ENCODE measurements at places on chromosomes 5 and 9. TPM values are rescaled to one million over a fixed set of nuclear protein-coding genes. Genes with fewer than 3 reads are reported as not detected.

- DNase-seq = peak; percentile 19
Measured at GRCh38 chr9:12640016-12640587, 53.1 kb upstream of the TYRP1 start.

TRMO gene
- total RNA-seq = 16.6 TPM

TMC1 gene
- not detected for total RNA-seq

DNA sequence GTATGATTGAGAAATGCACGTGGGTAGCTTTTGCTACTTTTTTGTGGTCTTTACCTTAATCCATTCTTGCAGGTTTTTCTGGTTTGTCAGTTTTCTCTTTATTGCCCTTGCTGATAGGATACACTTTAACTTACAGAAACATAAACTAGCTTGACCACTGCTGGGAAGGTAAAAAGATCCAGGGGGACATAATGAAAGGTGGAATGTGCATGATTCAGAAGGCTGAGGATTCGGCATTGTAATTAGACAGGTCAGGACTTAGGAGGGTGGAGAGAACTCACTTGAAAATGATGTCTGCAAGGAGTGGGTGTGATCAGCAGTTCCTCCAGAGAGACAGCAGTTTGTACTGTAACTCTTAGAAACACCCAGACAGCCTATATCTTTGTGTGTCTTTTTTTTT is 19.8 kb upstream of the TXNDC8 start:
- DNase-seq = no peak

DNA sequence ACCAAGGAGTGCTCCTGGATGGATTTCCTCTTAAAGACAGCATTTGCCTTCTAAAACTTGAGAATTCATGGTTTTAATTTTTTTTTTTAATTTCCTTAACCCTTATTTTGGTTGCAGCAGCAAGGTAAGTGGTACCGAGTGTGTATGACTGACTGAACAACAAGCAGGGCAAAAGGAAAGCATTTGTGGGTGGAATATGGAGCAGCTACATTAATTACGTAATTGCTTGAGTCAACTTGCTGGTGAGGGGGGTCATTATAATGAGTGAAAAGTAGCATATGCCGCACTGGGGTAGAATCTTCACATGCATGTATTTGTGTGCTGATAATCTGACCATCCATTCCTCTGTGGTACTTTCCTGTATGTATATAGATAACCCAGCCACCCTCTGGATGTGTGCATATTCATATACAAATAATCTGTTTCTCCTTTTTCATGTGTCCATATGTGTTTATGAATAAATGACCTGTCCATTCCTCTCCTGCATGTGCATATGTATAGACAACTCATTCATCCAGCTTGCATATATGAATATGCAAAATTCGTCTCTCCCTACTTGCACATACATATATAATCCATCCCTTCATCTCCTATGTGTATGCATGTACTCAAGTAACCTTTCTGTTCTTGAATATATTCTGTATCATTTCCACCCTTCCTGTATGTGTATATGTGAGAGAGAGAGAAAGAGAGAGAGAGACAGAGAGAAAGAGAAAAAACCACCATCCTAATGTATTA is 147.5 kb upstream of the RUSC2 start:
- no peak for DNase-seq

PCBD2 gene
- total RNA-seq = 7.6 TPM

GRCh38 chr9:87708986-87709728 is 16.8 kb upstream of the CTSL start:
- no peak for DNase-seq

ZBTB6 gene
- total RNA-seq = 4.2 TPM

DNA sequence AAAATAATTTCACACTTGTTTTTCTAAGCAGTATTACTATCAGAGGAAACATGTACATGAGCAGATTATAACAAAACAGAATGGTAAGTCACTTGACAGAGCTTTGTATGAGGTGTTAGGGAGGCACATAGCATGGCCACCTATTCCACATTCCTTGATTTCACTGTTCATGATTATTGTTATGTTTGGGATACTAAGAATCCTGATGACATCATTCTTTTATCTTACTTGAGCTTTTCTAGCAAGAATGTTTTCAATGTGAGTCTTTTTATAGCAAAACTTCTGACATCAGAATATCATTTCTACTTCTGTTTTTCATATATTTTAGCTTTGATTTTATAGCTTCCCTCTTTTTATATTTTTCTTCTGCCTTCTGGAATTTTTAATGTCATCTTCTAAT is 208.2 kb downstream of the DMRTA1 start:
- no peak for DNase-seq

GRCh38 chr9:81759680-81760215 is 70.4 kb upstream of the TLE1 start:
- DNase-seq = peak; percentile 90

DNA sequence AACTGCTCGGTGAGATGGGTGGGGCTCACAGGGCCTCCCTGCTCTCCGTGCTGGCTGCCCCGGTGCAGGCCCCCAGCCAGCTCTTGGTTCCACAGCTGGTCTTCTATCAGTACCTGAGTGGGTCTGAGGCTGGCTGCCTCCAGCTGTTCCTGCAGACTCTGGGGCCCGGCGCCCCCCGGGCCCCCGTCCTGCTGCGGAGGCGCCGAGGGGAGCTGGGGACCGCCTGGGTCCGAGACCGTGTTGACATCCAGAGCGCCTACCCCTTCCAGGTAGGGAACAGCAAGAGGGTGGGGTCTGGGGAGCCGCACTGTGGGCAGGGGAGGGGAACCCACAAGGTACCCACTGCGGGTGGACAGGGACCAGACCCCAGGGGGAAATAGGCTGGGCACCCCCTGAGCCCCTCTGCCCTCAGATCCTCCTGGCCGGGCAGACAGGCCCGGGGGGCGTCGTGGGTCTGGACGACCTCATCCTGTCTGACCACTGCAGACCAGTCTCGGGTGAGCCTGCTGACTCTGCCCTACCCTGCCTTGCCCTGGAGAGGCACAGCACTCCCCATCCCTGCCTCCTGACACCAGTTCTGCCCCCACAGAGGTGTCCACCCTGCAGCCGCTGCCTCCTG is 2.8 kb downstream of the MAMDC4 start:
- DNase-seq = no peak

DNA sequence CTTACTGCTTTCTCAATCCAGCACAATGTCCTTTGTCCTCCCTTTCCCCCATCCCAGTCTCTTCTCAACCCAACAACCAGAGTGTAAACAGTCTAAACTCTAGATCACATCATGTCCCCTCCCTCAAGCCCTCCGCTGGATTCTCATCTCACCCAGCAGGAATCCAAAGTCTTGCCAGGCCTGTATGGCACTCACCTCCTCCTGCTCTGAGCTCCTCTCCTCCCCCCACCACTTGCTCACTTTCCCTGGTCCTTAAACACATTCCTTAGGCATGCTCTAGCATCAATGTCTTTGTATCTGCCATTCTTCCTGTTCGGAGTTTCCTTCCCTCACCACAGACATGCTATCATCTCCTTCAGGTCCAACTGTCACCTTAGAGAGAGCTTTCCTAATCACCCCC is 78.8 kb downstream of the NIPSNAP3B start:
- DNase-seq = no peak

- DNase-seq = no peak
Measured at GRCh38 chr5:4547547-4547946, 592.6 kb upstream of the ADAMTS16 start.

FOXD1 gene
- total RNA-seq = 5.4 TPM

PGM5 gene
- 3.0 TPM for total RNA-seq

ADAMTS16 gene
- 1.3 TPM for total RNA-seq

TRIM36 gene
- total RNA-seq = 20.0 TPM

- no peak for DNase-seq
Measured at GRCh38 chr9:126667190-126668055, 53.7 kb downstream of the LMX1B start.

Data from H4 (cell line).